ENCODE measurements at places on chromosomes 1 and 21. TPM values are rescaled to one million over a fixed set of nuclear protein-coding genes. Genes with fewer than 3 reads are reported as not detected.

DNA sequence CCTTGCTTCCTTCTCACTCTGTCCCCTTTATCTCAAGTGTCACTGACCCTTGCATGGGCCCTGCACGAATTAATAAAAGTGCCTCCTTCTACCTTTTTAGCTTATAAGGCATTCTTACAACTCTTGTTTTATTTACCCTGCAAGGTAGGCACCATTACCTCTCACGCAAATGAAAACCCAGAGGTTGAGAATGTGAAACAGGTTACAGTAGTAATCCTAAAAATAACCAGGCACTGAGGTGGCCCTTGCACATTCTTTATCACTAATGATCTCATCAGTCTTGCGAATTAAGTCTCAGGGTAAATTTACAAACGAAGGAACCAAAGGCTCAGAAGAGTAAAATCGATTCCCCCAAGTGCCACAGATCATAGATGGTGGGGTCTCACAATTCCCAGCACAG lies 3.7 kb downstream of the GLIS1 start:
- H3K4me3 ChIP-seq, result peak overlapping the region; percentile 66
- no peak for DNase-seq
- H3K27me3 ChIP-seq, result no peaks in the 10 kb centered on the region
- no peaks in the 10 kb centered on the region for H3K36me3 ChIP-seq

- no peaks in the 10 kb centered on the region for H3K27me3 ChIP-seq
- peaks cover 82% of the 10 kb centered on the region for H3K4me1 ChIP-seq
- peaks cover 2% of the 10 kb centered on the region for H3K36me3 ChIP-seq
Measured at GRCh38 chr1:112402682-112403643, 6.9 kb downstream of the CTTNBP2NL start.

DNA sequence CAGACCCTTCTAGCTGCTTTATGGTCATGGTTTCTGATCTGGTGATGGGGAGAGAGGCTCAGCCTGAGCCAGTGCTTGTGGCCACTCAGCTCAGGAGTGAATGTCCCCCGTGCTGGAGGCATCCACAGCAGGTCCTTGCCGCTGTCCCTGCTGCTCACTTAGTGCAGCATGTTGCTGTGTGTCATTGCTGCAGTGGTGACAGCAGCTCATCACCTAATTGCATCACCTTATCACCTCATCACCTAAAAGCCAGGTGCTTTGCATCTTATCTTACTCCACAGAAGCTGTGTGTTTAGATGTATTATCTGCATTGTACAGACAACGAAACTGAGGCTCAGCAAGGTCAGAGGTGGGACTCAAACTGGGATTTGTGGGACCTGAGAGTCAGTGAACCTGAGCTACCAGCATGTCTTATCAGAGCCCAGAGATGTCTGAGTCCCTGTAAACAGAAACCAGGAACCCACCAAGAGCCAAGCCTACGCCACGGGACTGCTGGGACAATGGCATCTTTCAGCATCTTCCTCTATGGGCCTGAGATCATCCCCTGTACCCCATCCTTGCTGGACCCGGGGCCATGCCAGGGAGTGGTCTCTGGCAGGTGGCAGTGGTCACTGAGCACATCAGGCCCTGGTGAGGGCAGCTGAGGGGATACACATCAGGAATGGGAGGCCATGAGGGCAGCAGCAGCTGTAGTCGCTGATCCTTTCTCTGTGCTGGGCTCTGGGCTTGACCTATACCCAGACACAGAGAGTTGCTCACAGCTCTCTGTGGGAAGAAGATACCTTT lies 6.5 kb downstream of the PODN start:
- H3K36me3 ChIP-seq, result no peaks in the 10 kb centered on the region
- no peak overlapping the region for H3K27ac ChIP-seq
- peak; percentile 75 for DNase-seq
- H3K27me3 ChIP-seq, result no peaks in the 10 kb centered on the region

- H3K4me1 ChIP-seq, result peaks cover 79% of the 10 kb centered on the region
- DNase-seq, result no peak
- H3K36me3 ChIP-seq, result no peaks in the 10 kb centered on the region
Measured at GRCh38 chr1:223700942-223701637, 11.2 kb upstream of the CAPN2 start.

DNA sequence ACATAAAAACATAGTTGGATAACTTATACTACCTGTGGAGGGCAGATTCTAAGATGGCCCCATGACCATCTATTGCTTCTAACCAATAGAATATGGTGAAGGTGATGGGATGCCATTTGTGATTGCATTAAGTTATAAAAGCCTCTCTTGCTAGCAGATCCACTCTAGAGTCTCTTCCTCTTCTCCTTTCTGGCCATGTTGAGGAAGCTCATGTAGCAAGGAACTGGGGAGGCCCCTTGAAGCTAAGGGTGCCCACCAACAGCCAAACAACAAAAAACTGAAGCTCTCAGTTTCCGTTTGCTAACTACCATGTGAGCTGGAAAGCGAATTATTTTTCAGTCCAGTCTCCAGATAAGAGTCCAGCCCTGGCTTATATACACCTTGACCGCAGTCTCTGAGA lies 16.0 kb upstream of the AGO1 start:
- H3K27ac ChIP-seq, result no peak overlapping the region
- H3K36me3 ChIP-seq, result no peaks in the 10 kb centered on the region
- no peak for DNase-seq

- H3K4me1 ChIP-seq, result peaks cover 60% of the 10 kb centered on the region
- peak overlapping the region; percentile 85 for H3K27ac ChIP-seq
- H3K4me3 ChIP-seq, result peak overlapping the region; percentile 45
- H3K27me3 ChIP-seq, result no peaks in the 10 kb centered on the region
- no peak for DNase-seq
Measured at GRCh38 chr1:68221980-68222373, 10.3 kb downstream of the WLS start.

KLF17 gene
- total RNA-seq, result 0.18 TPM

CYYR1 gene
- 4.1 TPM for total RNA-seq

DNA sequence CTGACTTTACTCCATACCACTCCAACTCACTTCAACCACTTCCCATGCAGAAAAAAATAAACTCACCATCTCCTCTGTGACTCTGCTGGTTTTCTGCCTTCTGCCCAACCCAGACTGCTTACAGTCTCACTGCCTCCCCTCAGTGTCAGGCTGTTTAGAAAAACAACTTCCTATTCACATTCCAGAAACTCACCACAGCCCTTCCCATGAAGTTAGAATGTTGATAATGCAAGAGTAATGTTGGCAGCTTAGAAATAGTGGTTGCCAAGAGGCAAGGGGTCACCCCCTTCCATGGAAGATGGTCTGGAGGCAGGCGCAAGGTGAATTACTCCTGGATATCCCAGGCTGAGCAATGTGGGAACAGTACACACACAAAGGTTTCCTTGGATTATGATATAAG lies at the start of gene SELP:
Gene SELP (minus strand): TSS at position 119 of the 400 bp plus-strand sequence. CDS start 50 bp downstream, at position 69.
- no peak for DNase-seq
- H3K4me3 ChIP-seq, result no peak within 1 kb of the TSS
- no peak within 1 kb of the TSS for H3K27ac ChIP-seq
- H3K36me3 ChIP-seq, result peaks cover 2% of the 10 kb centered on the region
- peaks cover 19% of the 10 kb centered on the region for H3K27me3 ChIP-seq

DNA sequence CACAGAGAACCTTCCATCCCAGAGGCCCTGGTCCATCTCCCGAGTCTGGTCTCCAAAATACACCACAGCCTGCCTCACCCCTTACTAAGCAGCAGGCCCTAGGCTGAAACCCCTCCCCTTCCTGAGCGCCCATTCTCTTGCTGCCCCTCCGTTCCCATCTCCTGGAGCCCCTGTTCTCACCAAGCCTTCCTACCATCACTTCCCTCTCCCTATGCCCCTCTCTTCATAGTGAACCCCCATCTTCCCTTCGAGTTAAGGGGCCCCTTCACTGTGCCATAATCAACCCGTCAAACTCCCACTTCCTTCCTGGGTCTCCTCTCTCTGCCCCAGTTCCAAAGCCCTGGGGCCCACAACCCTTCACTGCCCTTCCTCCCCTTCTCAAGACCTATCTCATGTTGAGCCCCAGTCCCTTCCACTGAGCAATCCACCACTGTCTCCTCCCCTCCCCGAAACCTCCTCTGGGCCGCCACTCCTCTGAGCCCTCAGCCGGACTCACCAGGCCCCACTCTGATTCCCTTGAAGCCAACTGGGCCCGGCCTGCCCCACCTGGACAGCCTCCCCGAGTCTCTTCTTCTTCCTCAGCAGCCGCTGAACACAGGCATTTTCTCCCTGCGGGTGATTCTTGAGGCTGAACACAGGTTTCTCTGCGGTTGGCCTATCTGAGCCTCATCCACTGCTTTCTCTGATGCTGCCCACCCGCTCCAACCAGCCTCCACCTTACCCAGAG lies 42.2 kb upstream of the WASF2 start:
- peaks cover 26% of the 10 kb centered on the region for H3K36me3 ChIP-seq
- no peaks in the 10 kb centered on the region for H3K27me3 ChIP-seq
- H3K4me3 ChIP-seq, result no peak overlapping the region

OR2T35 gene
- not detected for total RNA-seq

ETNK2 gene
- total RNA-seq, result 10.2 TPM

- peak overlapping the region; percentile 85 for H3K4me3 ChIP-seq
- H3K27ac ChIP-seq, result peak overlapping the region; percentile 86
- peaks cover 9% of the 10 kb centered on the region for H3K36me3 ChIP-seq
- H3K4me1 ChIP-seq, result peaks cover 88% of the 10 kb centered on the region
- no peaks in the 10 kb centered on the region for H3K27me3 ChIP-seq
Measured at GRCh38 chr1:26280333-26281042, 602 bp downstream of the SH3BGRL3 start.

REG4 gene
- total RNA-seq, result not detected

LIPI gene
- not detected for total RNA-seq

DNA sequence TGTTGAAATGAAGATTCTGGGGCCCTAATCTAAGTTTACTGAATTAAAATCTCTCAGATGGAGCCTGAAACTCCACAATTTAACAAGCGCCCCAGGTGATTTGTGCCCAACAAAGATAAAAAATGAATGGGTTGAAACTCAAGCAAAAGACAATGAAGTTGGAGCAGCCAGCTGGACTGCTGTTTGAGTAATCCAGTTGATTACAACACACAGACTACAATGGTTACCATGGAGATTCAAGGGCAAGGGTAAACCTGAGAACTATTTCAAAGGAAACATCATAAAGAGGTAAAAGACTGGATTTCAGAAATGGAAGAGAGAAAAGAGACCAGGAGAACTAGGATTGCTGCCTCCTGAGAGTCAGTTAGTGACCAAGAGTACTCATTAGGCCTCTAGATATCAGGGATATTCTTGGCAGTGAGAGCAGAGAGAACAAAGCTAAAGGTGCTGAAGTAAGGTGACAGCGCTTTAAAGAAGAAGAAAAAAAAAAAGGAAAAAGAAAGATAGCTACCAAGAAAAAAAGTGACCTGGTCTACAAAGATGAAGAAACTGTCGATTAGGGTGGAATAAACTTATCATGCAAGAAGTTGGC lies 44.5 kb downstream of the LRRC53 start:
- no peak for DNase-seq
- no peaks in the 10 kb centered on the region for H3K36me3 ChIP-seq
- no peak overlapping the region for H3K27ac ChIP-seq
- H3K4me3 ChIP-seq, result no peak overlapping the region
- peaks cover 13% of the 10 kb centered on the region for H3K4me1 ChIP-seq
- peaks cover 38% of the 10 kb centered on the region for H3K27me3 ChIP-seq

DNA sequence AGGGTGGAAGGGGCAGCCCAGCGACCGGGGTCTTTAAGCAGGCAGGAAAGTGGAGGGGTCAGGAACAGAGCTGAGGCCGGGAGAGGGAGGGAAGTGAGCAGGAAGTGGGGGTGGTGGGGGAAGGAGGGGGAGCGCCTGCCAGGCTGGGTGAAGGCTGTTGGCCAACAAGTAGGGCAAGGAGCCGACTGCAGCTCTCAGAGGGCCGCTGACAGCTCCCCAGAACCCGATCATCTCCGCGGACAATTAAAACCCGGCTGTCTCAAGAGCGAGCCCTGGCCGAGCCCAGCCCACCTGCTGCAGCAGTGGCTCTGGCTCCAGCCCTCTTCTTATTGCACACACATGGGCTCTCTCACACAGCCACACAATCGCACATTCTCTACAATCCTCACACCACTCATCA lies 51.6 kb downstream of the GRIK3 start:
- no peaks in the 10 kb centered on the region for H3K4me1 ChIP-seq
- H3K27ac ChIP-seq, result no peak overlapping the region
- peaks cover 4% of the 10 kb centered on the region for H3K27me3 ChIP-seq
- no peak for DNase-seq
- no peaks in the 10 kb centered on the region for H3K36me3 ChIP-seq

DNA sequence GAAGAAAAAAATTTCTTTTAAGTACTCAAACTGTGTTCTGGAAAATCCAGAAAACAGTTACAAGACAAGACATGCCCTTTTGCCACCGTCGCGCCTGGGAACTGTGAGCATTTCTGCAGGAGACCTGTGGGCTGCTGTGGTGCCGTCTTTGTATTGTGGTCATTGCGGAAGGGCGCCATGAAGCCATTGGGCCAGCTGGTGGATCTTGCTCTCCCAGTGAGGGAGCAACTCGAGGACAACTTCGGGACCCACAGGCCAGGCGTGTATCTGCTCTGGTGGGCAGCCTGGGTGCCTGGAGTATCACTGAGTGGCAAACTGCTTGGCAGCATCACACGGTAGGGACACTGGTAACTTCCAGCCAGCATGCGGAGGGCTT lies 3.8 kb upstream of the THEMIS2 start:
- DNase-seq, result peak; percentile 59
- H3K4me1 ChIP-seq, result peaks cover 11% of the 10 kb centered on the region
- no peaks in the 10 kb centered on the region for H3K36me3 ChIP-seq

RUNX3 gene
- total RNA-seq, result 1.8 TPM

GRCh38 chr1:1873186-1873585 lies 17.7 kb downstream of the GNB1 start:
- no peaks in the 10 kb centered on the region for H3K27me3 ChIP-seq
- H3K27ac ChIP-seq, result no peak overlapping the region
- H3K36me3 ChIP-seq, result peaks cover 7% of the 10 kb centered on the region

DNA sequence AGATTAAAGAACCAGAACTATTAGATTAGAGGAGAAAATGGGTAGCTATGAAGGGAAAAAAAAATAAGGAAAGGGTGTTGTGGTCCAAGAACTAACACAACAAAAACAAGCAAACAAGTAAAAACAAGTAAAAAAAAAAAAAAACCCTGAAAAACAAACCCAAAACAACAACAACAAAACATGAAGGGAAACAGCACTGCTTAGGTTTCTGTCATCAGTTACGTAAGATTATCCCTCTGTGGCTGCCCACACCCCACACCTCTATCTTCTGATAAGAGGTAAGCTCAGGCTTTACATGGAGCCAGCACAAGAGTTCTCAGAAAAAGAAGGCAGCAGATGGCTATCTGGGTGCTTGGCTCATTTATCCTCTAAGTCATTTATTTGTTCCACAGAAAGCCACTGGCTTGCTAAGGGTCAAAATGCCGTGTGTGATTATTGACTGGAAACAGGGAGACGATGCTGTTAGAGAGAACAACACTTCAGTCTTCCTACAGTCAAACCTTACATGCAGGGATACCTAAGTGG lies 57.5 kb downstream of the KIAA0319L start:
- DNase-seq, result no peak
- no peak overlapping the region for H3K27ac ChIP-seq
- peaks cover 3% of the 10 kb centered on the region for H3K4me1 ChIP-seq
- H3K36me3 ChIP-seq, result peaks cover 7% of the 10 kb centered on the region
